Fibroblast of skin of right quadriceps (primary cell): ENCODE measurements at places on chromosomes 12 and 14.

DNA sequence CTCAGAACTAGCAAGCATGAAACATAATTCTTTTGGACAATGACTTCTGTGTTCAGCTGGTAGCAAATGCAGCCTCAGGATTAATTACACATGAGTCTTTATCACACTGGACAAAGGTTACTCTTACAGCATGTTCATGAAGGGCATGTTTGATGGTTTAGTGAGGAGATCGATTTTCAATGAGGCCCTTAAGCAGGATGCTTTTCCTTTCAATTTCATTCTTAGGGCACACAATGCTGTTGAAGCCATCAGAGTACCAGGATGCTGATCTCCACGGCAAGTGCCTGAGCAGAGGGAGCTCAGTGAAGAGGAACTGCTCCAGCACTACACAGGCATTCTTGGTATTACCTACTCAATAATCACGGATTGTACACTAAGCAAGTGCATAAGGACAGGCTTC lies 542.0 kb downstream of the SNAPC1 start:
- DNase-seq = no peak

DNA sequence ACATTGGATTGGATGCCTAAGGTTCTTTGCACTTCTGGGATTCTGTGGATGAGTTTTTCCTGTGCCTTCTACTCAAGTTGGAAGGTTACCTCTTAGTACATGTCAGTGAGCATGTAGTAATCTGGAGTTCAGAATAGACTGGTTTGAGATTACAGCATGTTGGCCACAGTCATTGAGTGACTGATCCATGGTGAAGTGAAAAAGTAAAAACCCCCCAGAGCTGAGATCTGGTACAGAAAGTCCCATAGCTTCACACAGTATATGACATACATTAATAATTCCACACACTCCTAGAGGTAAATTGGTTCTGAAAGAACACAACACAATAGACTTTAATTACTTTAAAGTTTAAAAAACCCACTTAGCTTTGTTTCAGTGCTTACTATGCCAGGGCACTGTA lies 11.9 kb upstream of the CCND2 start:
- DNase-seq = no peak

DNA sequence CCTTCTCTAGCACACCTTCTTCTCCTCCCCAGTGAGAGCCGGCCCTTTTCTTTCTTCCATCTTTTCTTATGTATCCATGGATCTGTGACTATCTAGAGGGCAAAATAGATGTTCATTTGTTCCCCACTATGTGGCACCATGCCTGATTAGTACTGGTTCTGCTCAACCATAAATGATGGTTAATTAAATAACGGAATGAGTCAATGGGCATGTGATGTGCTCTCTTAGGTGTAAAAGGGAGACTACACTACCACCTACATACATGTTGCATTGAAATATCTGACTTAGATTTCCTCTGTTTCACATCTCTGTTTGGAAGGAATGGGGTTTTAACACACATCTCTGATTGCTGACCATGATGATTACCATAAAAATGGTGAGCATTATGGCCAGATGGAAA lies 116.5 kb downstream of the BTG1 start:
- DNase-seq = no peak

DNA sequence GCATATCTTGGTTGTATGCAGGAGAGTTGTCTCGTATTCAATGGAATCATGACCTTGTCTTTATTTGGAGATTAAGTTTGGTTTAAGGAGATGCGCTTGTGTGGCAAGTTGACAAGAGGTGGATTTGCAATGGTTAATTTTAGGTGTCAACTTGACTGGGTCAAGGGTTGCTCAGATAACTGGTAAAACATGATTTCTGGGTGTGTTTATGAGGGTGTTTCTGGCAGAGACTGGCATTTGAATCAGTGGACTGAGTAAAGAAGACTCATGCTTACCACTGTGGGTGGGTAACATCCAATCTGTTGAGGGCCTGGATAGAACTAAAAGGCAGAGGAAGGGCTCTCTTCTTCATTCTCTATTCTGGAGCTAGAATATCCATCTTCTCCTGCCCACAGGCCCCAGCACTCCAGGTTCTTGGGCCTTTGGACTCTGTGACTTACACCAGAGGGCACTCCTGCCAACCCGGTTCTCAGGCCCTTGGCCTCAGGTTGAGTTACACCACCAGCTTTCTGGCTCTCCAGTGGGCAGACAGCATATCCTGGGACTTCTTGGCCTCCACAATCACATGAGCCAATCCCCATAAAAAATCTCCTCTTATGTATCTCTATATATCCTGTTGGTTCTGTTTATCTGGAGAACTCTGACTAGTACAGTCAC lies 141.5 kb upstream of the ARID2 start:
- no peak for DNase-seq

DNA sequence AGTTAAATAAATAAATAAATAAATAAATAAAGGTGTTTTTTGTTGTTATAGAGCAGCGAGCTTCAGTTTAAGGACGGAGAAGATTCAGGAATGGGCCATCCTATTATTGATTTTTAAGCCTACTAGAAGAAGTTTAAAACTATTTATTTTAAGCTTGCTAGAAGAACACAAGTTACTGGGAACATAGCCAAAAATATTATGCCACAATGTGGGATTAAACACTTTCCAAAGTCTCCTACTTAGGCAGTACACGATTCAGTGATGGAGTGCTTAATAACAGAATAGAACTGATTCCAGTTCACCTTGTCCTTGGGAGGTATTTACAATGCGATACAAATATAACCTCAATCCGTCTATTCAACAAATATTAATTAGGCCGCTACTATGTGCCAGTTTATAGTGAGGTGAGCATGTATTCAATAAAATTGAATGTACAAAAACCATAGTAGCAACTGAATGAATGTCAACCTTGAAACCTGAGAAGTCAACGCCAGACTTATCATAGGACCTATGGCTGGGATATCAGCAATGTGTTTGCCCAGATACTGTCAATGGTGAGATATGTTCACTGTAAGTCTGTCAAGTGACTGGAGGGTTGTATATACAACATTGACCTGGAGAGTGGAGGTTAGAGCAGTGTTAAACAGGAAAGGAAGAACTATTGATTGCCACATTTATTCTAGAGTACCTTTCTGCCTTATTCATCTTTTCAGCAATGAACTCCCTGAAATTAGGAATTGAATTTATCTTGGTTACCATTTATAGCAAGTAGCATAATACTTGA lies 486.4 kb downstream of the TMTC2 start:
- no peak for DNase-seq
